Karpas-422 (cell line): ENCODE measurements at places on chromosomes 2 and 18. TPM values are rescaled to one million over a fixed set of nuclear protein-coding genes. Genes with fewer than 3 reads are reported as not detected.

DNA sequence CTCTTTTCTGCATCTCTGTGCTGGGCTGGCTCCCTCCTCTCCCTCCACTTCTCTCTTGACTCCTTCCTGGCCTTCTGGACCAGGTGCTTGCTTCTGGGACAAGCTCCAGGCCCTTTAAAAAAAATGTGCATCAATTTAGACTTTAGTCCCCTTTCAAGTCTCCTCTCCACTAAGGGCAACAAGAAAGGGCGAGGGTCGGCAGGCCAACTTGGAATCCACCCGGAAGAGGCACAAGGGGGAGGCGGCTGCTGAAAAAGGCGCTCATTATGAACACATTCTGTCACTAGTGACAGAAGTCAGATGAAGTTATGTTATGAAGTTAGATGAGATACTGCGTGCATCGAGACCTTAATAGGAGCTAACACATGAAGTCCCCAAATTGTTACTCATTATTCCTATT lies 13.6 kb upstream of the RHOB start:
- no peak overlapping the region for H3K27ac ChIP-seq
- no peaks in the 10 kb centered on the region for H3K27me3 ChIP-seq
- H3K4me3 ChIP-seq = no peak overlapping the region
- H3K36me3 ChIP-seq = no peaks in the 10 kb centered on the region

SEPTIN10 gene
- total RNA-seq = not detected in 2 replicates

PTPRM gene
- total RNA-seq = not detected in 2 replicates

DNA sequence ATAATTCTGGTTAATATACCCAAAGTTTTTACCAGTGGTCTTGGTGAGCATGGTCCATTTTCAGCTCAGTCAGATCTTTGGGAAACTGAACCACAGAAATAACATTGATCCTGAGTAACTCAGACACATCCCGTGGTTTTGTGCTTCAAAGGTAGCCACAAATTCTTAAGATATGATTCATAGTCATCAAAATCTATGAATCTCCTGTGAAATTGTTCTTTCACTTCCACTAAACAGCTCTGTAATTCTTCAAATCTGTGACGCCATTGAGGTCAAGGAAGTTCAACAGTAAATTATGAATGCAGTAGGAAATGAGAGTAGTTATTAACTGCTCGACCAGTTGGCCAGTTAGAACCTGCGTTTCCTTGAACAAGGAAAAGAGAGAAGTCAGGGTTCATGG lies 147.3 kb downstream of the IRS1 start:
- no peak overlapping the region for H3K4me3 ChIP-seq
- no peak for DNase-seq
- no peaks in the 10 kb centered on the region for H3K36me3 ChIP-seq

DNA sequence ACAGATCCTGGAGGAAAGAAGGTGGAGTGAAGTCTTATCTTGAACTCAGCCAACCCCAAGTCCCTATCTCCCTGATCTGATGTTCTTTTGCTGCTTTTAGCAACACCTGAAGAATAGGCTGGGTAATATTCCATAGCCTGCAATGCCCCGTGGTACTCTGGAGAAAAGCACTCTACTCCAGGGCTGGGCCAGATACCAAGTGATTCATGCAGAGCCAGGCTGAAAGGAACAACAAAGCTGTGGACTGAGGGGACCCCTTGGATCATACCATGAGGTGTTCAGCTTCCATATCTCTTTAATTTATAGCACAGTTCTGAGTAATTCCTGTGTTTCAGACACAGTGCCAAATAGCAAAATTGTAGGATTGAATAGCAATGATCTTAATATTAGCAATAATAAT lies 130.6 kb downstream of the NXPH2 start:
- no peaks in the 10 kb centered on the region for H3K4me1 ChIP-seq
- no peak overlapping the region for H3K27ac ChIP-seq
- no peak overlapping the region for H3K4me3 ChIP-seq
- no peaks in the 10 kb centered on the region for H3K27me3 ChIP-seq

DNA sequence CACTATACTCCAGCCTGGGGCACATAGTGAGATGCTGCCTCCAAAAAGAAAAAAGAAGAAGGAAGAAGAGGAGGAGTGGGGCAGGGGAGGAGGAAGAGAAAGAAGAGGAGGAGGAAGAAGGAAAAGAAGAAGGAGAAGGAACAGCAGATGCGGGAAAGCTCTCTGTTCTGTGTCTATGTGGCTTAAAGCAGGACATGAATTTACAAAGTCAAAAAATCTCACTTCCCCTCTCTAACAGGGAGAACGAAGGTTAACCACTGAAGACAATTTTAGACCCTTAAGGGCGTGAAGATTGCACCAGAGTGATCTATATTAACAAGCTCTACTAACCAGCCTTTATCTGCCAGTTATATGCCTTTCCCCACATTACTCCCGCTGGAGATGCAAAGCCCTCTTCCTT lies 258.9 kb downstream of the METTL4 start:
- no peaks in the 10 kb centered on the region for H3K36me3 ChIP-seq
- no peak overlapping the region for H3K27ac ChIP-seq
- no peak overlapping the region for H3K4me3 ChIP-seq
- no peak for DNase-seq
- H3K27me3 ChIP-seq = no peaks in the 10 kb centered on the region
- H3K4me1 ChIP-seq = peaks cover 15% of the 10 kb centered on the region

UGT1A5 gene
- total RNA-seq = not detected in 2 replicates

DNA sequence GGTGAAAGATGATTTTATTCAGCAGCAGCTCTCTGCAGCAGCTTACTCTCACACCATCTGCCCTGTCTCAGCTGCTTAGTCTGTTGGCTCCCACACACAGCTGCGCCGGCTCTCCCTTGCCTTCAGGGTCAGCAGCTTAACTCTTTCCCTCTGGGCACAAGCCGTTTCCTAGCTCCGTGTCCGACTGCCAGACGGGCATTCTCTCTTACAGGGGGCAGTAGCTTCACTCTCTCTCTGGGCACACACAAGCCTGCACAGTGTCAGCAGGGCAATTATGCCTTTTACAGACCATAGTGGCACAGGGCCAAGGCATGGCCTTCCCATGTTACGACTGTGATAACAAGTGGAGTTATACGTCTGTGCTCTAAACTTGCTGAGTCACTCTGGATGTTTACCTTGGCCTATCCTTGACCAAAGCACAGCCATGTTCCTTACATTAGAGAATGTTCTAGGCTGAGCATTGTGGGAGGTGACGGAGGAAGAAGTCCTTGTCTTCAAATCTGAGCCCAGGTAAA lies 31.7 kb downstream of the PCARE start:
- DNase-seq = no peak
- no peak overlapping the region for H3K27ac ChIP-seq
- H3K36me3 ChIP-seq = no peaks in the 10 kb centered on the region
- H3K4me1 ChIP-seq = no peaks in the 10 kb centered on the region
- H3K4me3 ChIP-seq = no peak overlapping the region

GRCh38 chr18:7658701-7659100 lies 91.6 kb downstream of the PTPRM start:
- H3K4me1 ChIP-seq = no peaks in the 10 kb centered on the region
- H3K36me3 ChIP-seq = no peaks in the 10 kb centered on the region
- H3K27ac ChIP-seq = no peak overlapping the region
- H3K4me3 ChIP-seq = no peak overlapping the region
- DNase-seq = no peak

- no peaks in the 10 kb centered on the region for H3K36me3 ChIP-seq
- H3K27me3 ChIP-seq = no peaks in the 10 kb centered on the region
- no peaks in the 10 kb centered on the region for H3K4me1 ChIP-seq
- H3K4me3 ChIP-seq = no peak overlapping the region
Observed at GRCh38 chr2:113036763-113037162, 15.9 kb downstream of the IL36B start.
